Peyer's patch (tissue), 4 donors: ENCODE measurements at places on chromosomes 1 and 21. TPM values are rescaled to one million over a fixed set of nuclear protein-coding genes. Genes with fewer than 3 reads are reported as not detected.
A peak's percentile ranks its signal among the peaks of the same experiment; 100 is the strongest.

DNA sequence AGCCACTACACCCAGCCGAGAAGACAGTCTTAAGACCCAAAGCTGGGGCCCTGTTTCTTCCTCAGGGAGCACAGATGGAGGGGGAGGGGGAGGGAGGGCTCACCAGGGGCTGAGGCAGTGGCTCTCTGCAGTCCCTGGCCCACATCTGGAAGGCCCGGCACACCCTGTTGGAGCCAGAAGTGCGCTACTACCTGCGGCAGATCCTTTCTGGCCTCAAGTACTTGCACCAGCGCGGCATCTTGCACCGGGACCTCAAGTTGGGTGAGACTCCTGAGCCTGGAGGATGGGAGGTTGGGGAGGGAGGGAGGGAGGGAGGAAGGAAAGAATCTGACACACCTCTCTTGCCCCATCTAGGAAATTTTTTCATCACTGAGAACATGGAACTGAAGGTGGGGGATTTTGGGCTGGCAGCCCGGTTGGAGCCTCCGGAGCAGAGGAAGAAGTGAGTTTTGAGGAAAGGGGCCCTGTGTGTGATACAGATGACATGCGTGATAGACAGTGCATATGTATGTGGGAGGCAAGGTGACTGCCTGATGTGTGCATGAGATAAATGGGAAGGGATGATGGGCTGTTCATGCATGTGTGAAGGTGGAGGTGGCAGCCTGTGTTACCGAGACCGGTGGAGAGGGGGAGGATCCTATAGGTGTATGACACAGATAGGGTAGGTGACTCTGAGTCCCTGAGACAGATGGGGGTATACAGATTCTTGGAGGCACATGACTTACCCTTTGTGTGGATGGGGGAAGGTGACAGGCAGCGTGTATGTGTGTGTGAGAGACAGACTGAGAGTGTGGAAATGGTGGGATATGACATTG is 1.5 kb downstream of the PLK3 start:
- DNase-seq, result peak; percentile 48

GRCh38 chr1:226461087-226461486 is 53.2 kb upstream of the PARP1 start:
- DNase-seq, result no peak

Gene CSMD2
- total RNA-seq, result 1.2 TPM

DNA sequence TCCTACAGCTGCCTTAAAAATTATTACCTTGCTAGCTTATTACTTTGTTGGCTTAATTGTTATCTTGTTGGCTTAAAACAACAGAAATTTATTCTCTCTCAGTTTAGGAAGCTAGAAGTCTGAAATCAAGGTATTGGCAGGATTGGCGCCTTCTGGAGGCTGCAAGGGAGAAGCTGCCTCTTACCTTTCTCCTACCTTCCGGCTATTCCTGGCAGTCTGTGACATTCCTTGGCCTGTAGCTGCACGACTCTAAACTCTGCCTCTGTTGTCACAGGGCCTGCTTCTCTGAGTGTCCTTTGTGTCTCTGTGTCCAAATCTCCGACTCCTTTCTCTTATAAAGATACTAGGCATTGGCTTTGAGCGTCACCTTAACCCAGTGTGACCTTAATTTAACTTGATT is 579.9 kb upstream of the B3GALT2 start:
- DNase-seq, result no peak

Gene NEGR1
- 2.5 TPM for total RNA-seq

Gene C1orf185
- not detected for total RNA-seq

- DNase-seq, result no peak
Measured at GRCh38 chr1:179230721-179231120, 1.2 kb upstream of the ABL2 start.

GRCh38 chr1:228063251-228064191 is 19.0 kb upstream of the ARF1 start:
- DNase-seq, result peak; percentile 35

DNA sequence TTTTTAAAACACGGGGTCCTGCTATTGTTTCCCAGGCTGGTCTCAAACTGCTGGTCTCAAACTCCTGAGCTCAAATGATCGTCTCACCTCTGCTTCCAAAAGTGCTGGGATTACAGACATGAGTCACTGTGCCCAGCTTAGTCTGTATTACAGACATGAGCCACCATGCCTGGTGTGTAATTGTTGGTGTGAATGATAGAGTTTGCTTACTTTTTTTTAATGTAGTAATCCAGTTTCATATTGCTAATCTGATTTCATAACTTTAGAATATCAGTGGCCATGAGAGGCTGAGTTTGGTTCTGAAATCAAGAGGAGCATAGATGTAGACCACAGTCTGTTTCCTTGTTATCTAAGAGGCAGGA is 3.4 kb downstream of the EPB41 start:
- no peak for DNase-seq

Gene AADACL4
- not detected for total RNA-seq

GRCh38 chr1:182669266-182669665 is 15.1 kb downstream of the RGS8 start:
- DNase-seq, result no peak

Gene SPATA6
- 34.7 TPM for total RNA-seq

- DNase-seq, result no peak
Measured at GRCh38 chr1:222240536-222241181, 307.2 kb downstream of the HHIPL2 start.
